ENCODE measurements at places on chromosomes 7 and 10.

DNA sequence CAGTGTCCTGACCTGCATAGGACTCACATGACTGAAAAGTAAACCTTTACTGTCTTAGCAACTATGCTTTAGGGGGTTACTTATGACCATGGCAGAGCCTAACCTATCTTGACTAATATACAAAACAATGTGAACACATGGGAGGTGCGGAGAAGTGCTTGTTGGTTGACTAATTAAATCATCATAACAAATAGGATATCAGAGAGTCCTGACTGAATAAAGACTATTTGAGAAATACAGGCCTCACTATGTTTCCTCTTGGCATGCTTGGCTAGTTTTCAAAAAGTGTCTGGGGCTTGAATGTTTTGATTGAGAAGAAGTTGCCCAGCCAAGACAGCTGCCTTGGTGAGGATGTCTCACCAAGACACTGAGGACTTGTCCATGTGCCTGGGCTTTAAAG, 104.4 kb upstream of the PHYHIPL start:
- no peak for DNase-seq

DNA sequence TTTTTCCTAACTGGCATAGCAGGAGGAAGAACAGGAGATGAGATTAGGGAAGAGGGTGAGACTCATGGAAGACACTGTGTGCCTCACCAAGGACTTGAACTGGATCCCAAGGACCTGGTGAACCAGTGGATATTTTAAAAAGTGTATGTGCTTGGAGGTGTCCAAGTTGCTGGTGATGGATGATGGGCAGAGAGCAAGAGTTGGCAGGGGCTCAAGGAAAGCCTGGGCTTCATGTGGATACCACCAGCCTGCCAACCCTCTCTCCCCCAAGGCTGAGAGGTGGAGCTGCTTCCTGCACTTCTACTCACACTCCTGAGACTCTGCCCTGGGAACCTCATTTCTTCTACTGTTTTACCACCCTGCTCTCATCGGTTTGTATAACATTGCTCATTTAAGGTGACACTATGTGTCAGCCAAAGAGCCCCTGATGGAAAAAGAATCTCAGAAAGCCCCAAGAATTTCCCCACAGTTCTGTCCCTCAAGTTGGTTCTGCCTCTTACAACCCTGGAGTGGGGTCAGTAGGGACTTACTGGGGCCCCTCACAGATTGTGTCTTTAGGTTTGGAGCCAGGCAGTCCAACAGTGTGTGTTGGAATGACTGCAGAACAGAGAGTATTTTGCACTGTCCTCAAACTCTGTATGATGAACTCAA, 56.2 kb upstream of the PDCD4 start:
- no peak for DNase-seq

GRCh38 chr10:95327367-95327766, 36.6 kb upstream of the PDLIM1 start:
- DNase-seq = no peak

DNA sequence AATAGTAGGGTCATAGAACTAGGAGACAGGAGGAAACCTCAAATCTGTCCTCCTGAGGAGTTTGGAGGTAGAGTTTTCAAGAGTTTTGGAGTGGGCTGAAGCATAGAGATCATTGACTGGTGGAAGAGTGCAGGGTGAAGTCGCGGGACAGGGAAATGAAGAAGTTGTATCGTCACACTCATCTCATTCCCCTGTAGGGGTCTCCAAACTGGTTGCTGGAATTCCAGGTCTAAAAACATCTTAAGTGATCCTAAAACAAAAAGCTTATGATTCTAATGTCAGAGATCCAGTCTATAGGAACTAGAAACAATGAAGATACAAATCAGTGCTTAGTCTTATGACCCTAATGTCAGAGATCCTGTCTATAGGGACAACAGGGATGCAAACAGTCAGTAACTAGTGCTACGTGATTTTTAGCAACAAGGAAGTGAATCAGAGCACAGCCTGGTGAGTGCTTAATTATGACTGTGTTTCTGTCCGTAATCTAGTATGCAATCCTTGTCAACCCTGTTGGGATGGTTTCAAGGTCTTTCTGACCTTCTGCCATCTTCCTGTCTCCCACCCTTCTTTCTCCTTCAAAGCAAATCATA, 139.4 kb downstream of the SKIDA1 start:
- DNase-seq = no peak

- DNase-seq = no peak
Observed at GRCh38 chr7:155935726-155936125, 123.5 kb upstream of the SHH start.

- no peak for DNase-seq
Observed at GRCh38 chr10:89837165-89838043, 136.0 kb downstream of the KIF20B start.

Data from activated CD8-positive, alpha-beta memory T cell treated with anti-CD3 and anti-CD28 coated beads for 4 hours (primary cell).